ENCODE measurements at places on chromosomes 2 and 18. TPM values are rescaled to one million over a fixed set of nuclear protein-coding genes. Genes with fewer than 3 reads are reported as not detected.

- no peak for DNase-seq
These were observed 167.5 kb downstream of the ALK start for GRCh38 chr2:29753671-29754444.

The MSH2 gene
- 79.8 TPM for total RNA-seq

The CDH7 gene
- total RNA-seq: not detected

DNA sequence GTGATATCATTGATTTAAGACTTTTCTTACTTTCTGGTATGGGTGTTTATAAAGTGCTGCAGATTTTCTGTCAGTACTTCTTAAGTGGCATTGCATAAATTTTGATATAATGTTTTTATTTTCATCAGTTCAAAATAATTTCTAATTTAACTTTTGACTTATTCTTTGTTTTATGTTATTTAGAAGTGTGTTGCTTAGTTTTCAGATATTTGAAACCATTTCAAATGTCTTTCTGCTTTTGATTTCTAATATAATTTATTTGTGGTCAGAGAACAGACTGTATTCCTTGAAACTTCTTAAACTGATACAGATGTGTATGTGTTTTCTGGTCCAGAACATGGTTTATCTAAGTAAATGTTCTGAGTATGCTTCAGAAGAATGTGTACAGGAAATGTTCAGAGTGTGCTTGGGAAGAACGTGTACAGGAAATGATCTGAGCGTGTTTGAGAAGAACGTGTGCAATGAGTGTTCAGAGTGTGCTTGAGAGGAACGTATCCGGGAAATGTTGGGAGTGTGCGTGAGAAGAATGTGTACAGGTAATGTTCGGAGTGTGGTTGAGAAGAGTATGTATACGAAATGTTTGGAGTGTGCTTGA is 265.7 kb upstream of the HS6ST1 start:
- DNase-seq: no peak

The RAPGEF4 gene
- 0.37 TPM for total RNA-seq

The TXNDC2 gene
- total RNA-seq: not detected

The LRRFIP1 gene
- 216 TPM for total RNA-seq

GRCh38 chr2:23429036-23429435 is 44.1 kb downstream of the KLHL29 start:
- no peak for DNase-seq

The COL4A3 gene
- total RNA-seq: not detected

- DNase-seq: no peak
These were observed 49.5 kb upstream of the FZD5 start for GRCh38 chr2:207819021-207819797.

- no peak for DNase-seq
These were observed 268.3 kb upstream of the CYP26B1 start for GRCh38 chr2:72415781-72416475.

DNA sequence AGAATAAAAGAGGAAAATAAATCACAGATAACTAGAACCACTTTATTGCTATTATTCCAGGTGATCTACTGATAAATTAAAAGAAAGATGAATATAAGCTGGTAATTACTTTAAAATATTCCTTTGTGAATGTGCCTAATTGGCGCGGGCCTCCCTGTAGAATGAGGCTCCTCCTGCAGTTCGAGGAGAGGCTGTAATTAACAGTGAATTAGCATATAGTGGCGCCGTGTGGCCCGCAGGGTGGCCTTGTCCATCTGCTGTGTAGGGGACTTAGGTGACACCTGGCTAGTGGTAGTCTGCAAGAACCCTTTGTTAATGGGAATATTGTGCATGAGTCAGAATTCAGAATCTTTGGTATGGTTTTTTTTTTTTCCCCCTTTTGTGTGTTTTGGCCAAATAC is 119.8 kb downstream of the AGAP1 start:
- no peak for DNase-seq

DNA sequence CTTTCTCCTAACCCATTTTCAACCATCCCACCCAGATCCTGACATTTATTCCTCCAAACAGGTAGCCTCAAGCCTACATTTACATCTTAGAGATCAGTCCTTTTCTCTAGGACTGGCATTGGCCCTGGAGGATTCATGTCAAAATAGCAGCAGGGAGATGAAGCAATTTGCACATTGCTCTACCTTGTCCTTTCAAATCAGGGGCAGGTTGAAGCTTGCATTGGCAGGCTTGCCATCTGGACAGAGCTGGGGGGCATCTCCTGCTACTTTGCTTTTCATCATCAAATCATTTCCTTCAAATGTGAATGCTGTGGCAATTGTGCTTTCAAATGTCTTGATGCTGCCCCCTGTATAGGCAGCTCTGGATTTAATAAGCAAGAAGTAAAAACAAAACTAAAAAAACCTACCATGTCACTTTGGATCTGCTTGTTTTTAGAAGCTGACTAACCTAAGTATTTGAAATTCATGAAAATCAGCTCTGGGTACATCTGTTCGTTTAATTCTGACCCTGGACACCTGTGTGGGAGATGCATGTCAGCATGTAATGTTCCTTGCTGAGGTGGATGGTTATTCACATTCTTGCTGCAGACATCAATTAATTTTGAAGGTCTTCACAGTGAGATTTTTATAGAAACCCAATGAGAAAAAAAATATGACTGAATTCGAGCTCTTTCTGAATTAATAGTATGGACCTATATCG is 47.9 kb downstream of the KIF5C start:
- no peak for DNase-seq

The IL1F10 gene
- total RNA-seq: not detected

- DNase-seq: no peak
These were observed 13.6 kb upstream of the CYP27C1 start for GRCh38 chr2:127233710-127234109.

GRCh38 chr2:195456771-195457170 is 200.3 kb upstream of the SLC39A10 start:
- DNase-seq: no peak

- DNase-seq: no peak
These were observed 67.2 kb upstream of the DSC1 start for GRCh38 chr18:31229829-31230228.

The NOL4 gene
- not detected for total RNA-seq

DNA sequence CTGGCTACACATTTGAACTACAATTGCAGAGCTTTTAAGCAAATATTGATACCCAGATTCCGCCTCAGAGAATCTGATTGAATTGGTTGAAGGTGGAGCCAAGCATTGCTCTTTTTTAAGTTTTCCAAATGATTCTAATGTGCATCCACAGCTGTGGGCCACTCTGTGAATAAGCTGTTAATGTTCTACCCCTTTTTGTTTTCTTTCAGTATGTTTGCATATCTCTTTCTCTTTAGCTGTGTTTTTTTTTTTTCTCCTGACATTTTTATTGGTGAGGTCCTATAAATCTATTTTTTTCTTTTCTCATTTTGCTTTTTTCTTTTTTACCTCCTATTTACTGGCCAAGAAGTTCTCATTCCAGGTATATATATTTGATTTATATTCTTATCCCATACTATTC is 6.5 kb downstream of the SCN3A start:
- DNase-seq: no peak

DNA sequence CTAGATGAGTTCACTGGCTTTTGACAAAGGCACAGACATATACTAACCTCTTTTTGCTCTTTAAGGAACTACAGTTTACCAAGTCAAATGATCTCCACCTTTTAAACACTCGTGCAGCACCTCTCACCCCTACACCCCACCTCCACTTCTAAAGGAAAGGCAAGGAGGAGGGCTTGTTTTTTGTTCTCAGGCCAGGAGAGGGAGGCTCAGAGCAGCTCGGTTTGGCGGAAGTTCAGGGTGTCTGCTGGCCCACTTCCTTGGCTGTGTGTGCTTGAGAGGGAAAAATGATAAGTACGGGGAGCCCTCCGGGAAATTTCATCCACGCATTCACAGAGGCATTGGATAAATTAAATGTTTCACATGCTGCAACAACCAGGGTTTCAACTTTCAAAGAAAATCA is 667.9 kb downstream of the BCL11A start:
- peak; percentile 57 for DNase-seq

Measured in activated CD4-positive, alpha-beta T cell treated with anti-CD3 and anti-CD28 coated beads, Interleukin-2, amount 10 ng/mL, durations not matched to agents 24 days and 14 days (primary cell).